Kidney epithelial cell (primary cell): ENCODE measurements at places on chromosomes 6 and 20.

- no peak for DNase-seq
These were observed 1303.9 kb upstream of the GJE1 start for GRCh38 chr6:140828856-140829255.

DNA sequence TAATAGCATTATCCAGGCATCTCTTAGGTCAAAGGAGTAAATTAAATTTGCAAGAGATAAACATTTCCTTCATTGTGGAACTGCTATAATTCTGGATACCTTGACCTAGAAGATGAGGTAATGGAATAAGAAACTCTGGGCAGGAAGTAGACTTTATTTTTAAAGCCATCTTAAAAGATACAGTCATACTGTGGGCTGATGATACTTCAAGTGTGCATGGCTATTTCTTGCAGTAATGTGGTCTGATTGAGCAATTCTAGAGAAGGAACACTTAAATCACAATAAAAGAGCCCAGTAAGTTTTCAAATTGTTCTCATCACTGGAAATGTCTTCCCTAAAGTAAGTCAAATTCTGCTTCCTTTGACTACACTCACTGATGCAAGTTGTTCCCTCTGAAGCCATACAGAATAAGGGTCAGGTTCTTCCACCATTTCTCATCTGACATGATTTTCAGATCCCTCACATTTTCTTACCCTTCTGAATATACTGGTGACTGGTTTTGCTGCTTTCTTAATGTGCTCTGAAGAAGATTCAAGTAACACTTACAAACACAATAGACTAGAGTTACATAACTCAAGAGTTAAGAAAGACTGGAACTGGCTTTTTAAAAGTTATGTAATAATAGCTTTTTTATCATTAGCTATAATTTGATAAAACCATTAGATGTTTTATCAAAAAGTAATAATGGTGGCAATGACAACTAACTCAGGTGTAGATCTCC is 62.6 kb upstream of the TMEM244 start:
- no peak for DNase-seq

DNA sequence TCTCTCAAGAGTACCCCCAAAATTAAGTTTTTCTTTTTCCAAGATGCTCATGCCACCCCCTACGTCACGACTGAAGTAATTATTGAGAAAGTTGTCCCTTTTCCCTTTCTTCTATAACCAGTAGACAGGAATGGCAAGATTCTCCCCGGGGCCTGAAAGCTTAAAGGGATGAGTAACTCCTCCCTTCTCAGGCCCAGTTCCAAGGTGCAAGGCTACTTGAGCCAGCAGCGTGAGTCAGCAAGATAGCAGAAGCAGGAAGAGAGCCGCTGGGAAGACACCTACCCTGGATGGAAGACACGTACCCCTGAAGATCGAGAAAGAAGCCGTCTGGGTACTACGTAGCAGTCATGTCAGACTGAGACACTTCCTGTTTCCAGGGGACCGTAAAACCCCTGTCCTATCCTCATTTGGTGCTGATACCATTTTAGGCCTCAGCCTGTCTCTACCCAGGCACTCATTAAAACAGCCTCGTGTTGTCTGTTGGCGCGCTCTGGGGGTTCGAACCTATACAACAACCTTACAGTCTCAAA is 241.0 kb downstream of the ADGRG6 start:
- no peak for DNase-seq

GRCh38 chr6:33607126-33607783 is 13.9 kb upstream of the ITPR3 start:
- no peak for DNase-seq

- DNase-seq: no peak
These were observed 5.5 kb downstream of the ZBP1 start for GRCh38 chr20:57614490-57615444.

DNA sequence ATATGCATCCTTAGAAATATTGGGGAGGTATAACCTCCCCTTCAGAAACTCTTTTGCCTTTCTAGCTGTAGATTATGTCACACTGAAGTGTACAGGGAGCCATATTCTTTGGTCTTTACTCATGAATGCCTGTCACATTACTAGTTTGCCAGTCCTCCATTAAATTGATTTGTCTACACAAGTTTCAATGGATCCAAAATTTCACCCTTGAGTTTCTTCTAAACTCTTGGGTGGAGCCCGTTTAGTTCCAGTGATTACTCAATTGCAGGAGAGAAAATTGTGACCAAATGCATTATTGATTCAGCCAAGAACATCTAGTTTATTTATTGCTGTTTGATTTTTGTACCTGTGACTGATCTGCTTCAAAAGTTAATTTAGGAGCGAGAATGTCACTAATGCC is 60.4 kb upstream of the TFB1M start:
- DNase-seq: no peak

- DNase-seq: no peak
These were observed 147.8 kb upstream of the EPHA7 start for GRCh38 chr6:93567164-93567563.

GRCh38 chr6:51049983-51050877 is 231.6 kb downstream of the TFAP2B start:
- peak; percentile 38 for DNase-seq

DNA sequence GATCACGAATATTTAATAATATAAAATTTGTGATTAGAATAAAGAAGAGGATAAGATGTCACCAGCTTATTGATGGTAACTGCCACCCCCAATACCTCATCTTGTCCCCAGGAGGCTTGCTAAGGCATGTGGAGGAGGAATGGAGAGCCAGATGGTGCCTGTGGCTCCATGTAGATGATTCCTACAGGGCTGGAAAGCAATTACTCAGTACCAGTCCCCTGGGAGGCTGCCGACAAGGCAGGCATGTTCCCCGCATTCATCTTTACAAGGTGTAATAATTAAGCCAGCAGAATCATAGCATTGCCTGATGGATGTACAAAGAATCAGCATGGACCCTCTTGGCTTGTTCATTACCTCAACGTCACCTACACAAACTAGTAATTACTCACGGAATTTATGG is 155.3 kb downstream of the PLCB1 start:
- no peak for DNase-seq

DNA sequence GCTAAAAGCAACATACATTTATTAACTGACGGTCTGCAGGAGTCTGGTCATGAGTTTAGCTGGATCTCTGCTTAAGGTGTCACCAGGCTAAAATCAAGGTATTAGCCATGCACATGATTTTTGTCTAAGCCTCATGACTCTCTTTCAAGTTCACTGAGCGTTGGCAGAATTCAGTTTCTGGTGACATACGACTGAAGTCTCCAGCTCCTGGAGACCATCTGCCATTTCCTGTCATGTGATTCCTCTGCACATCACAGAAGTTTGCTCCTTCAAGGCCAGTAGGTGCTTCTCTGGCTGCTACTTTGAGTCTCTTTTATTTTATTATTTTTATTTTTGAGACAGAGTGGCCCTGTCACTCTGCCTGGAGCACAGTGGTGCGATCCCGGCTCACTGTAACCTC is 148.4 kb upstream of the EYA4 start:
- no peak for DNase-seq

- no peak for DNase-seq
These were observed 509.7 kb upstream of the MARCKS start for GRCh38 chr6:113347436-113347835.

DNA sequence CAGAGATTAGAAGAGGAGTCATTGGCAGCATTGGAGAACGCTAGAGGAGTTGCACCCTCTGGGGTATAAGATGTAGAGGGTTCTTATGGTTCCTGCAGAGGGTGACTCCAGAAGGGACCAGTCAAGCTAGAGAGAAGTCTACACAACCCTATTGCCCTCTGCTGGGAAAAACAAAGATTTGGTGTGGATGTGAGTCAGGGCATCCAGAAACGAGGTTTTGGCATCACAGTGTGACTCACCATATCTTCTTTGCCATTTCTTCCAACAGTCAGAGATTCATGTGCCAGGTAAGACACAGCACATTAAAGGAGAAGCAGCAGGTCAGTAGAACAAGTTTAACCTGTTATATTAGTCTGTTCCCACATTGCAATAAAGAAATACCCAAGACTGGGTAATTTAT is 598.8 kb downstream of the MAFB start:
- no peak for DNase-seq

- no peak for DNase-seq
These were observed 2.3 kb upstream of the MARCKS start for GRCh38 chr6:113854531-113855499.

DNA sequence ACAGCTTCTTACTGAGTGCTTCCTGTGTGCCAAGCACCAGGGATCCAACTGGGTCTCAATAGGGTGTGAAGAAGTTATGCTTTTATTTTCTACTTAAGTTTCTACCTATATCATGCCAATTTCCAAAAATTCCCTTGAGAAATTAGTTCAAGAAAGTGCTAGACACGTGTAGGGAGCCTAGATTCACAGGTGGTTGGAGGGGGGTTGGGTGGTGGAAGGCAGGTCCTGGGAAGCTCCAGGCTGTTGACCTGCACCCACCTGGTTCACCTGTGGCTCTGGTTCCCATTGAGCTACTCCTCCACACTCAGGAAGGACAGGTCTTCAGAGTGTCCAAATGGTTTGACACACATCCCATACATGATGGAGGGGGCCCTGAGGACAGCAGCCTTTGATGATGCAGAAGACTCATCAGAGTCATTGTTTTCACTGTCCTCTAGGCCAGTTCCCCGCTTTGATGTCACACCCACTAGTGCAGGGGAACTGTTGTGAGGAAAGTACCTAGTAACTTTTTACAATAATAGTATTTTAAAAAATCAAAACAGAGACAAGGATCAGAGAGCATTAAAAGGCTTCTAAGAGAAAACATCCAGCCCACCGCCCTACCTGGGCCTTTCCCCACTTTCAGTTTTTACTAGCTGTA is 39.8 kb upstream of the MYL9 start:
- DNase-seq: no peak

DNA sequence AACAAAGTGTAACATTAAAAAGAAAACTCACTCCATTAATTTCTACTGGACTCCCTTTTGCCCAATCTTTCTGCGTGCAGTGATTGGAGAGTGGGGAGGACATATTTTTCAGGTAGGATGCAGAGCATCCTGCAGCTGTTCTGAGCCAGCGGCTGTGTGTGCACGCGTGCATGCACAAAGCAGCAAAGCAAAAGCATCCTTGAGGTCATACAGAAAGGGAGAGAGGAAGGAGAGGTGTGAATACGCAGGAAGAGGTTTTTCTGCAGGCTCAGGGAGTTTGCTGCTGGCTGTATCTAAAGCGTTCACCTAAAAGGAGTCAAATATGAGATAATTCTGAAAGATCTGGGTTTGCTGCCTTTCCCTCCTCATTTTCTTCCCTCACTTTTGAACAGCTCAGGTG is 108.4 kb downstream of the HUS1B start:
- no peak for DNase-seq

DNA sequence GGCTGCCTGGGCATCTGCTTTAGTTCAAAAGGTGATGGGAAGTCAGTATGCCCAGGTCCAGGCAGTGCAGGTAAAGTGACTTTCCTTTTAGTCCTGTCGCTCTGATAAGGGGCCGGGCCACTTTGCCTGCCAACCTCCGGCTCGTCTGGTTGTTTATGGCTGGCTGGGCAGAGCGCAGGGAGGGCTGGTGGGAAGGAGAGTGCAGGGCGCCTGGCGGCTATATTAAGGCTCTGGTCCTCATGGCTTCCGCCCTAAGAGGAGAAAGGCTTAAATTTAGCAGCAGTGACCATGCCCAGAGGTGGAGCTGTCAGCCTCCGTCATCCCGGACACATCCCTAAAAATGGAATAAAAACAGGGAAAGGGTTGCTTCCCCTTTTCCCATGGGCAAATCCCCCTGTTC is 14.6 kb downstream of the GATA5 start:
- DNase-seq: no peak

GRCh38 chr20:33444797-33445560 is 1.4 kb upstream of the SNTA1 start:
- DNase-seq: no peak

DNA sequence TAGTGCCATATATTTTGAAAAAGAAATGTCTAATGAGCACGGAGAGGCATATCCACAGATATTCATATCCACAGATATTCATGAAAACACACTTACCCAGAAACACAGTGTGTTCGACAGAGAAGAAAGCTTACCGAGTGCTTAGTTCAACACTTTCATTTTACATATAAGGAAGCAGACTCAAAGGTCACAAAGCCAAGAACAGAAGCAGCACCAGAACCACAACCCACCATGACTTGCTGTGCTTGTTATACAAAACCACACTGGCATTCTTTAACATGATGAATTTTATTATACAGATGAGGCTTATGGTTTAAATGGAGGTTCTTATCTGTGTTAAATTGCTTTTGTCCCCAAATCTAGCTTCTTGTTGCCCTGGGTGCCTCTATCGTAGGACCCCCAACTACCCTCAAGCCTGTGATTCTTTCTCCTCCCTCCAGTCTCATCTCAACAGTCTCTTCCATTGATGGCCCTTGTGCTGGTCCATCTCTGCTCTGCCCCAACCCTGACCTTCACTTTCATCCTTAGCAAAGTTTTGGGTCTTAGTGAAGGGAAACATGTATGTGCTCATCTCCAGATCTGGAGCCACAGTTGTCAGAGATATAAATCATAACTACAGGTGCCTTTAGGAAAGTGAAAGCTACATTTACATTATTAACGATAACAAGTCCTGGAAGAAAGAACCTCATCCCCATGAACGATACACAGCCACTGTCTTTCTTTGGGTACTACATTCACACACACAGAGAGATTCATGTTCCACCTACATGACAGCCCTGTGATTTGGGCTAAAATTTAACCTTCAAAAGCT is 40.0 kb downstream of the SF3B5 start:
- no peak for DNase-seq

GRCh38 chr6:105691971-105692370 is 289.1 kb upstream of the PREP start:
- DNase-seq: no peak

DNA sequence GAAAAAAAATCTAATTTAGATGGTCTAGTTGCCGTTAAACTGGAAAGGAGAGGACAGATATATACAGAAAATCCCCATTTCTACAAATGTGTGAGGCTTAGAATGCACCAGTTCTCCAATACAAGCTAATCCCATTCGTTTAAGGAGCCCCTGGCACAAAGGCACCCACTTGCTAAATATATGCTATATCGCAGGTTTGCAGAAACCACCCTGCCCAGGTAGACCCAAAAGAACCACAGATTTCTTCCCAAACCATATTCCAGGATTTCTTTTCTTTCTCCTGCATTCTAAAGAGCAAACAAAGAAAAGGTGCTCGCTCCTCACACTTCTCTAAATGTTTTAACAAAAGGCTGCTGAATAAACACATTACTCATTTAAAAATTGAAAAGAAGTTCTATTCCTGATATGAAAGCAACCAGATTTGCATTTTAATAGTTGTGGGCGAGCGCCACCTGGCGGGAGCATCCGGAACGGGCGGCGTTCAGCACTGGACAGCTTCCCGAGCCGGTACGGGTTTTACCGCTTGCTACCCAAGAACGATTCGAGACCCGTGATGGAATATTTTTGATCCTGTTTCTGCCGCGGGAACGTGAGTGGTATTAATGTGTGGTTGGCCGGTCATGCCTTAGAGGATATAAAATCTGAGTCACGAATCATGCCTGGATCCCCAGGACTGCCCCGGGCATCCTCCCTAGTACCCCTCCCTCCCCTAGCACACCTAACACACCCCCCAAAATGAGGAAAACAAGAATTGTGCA is 2.1 kb downstream of the PTPRT start:
- peak; percentile 9 for DNase-seq

GRCh38 chr6:23559587-23560343 is 566.2 kb upstream of the NRSN1 start:
- DNase-seq: no peak

GRCh38 chr6:53984163-53984562 is 127.1 kb upstream of the MLIP start:
- DNase-seq: peak; percentile 91
